Dermis microvascular lymphatic vessel endothelial cell (primary cell): ENCODE measurements at places on chromosomes 2 and 18. TPM values are rescaled to one million over a fixed set of nuclear protein-coding genes. Genes with fewer than 3 reads are reported as not detected.
A peak's percentile ranks its signal among the peaks of the same experiment; 100 is the strongest.

Gene DNAJC5G
- total RNA-seq = 0.39 and 1.0 TPM in 2 replicates

DNA sequence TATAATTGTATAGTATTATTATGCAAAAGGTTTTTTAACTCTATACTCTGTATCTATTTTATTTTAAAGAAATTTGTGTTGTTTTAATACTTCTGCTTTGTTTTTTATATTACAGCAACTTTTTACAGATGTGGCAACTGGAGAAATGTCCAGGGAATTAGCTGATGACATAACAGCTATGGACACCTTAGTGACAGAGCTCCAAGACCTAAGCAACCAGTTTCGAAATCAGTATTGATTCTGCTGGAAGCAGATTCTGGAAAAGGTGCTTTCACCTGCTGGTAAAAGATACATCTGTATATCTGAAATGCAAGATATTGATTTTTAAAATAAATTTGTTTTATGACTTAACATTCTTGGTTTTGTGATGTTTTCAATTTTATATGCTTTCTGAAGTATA, 126.1 kb upstream of the LTBP1 start:
- no peak for DNase-seq

DNA sequence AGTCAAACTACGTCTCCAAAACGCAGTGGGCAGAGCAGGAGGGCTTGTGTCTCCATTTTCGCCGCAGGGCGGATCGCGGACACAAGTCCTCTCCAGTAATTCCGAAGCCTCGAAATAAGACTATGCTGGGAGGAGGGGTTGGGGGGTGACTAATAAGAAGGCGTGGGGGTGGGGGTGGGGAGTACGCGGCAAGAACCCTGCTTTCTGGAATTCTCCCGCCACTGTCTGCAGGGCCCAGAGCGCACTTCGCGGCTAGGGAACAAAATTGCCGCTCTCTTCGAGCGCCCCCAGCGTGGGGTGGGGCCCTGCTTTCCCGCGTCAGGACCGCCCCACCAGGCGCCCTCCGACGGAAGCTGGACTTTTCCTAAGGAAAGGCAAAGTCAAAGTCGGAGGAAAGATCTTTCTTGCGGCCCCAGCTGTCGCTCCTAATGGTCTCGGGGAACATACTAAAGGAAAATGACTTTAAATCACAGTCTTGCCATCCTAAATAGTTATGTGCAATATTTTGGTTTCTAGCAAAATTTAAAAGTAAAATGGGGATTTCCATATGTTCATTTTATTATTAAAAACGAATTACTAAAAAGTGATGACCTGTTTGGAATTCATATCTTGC, 11.9 kb downstream of the NR4A2 start:
- DNase-seq = no peak

DNA sequence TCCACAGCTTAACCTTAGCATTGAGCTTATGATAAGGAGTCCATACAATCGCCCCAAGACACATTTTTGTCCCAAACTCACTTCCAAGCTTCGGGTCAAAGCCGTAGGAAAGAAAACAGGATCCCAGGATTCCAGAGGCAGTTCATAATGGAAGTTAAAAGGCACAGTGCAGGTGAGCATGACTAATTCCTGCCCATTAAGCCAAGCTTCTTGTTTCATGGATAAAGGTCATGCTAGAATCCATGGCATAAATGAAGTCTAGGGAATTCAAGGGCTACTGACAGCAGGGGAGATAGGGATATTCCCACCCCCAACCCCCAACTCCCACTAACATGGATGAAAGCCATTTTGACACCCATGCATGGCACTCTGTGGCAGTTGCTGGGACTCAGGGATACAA, 10.2 kb upstream of the INPP4A start:
- DNase-seq = no peak

- peak; percentile 67 for DNase-seq
These were observed 88.4 kb downstream of the CTIF start for GRCh38 chr18:48627216-48627615.

GRCh38 chr2:150586858-150587257, 99.4 kb upstream of the RND3 start:
- DNase-seq = no peak

Gene CYP27A1
- total RNA-seq = 6.2 and 19.2 TPM in 2 replicates

Gene RTN4
- 92.2 and 132 TPM in 2 replicates for total RNA-seq

Gene KIAA1328
- 3.0 and 3.3 TPM in 2 replicates for total RNA-seq

Gene CCBE1
- under 0.01 and 0.13 TPM in 2 replicates for total RNA-seq

DNA sequence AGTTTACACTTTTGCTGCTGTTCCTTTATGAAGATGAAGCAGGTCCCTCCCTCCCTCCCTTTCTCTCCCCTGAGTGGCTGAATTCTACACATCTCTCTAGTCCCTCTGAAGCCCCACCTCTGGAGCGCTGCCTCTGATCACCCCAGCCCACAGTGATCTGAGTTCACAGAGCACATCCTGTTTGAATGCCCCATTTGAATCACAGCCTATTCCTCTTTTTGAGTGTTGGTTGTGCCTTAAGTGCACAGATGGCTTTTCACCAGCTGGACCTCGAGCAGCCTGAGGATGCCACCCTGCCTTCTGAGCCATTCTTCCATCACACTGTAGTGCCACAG, 87.1 kb downstream of the ITGB1BP1 start:
- DNase-seq = peak; percentile 39

Gene IL36A
- not detected in 2 replicates for total RNA-seq

Gene NEURL3
- total RNA-seq = 0.13 TPM in 2 replicates

Gene UGT1A7
- total RNA-seq = not detected in 2 replicates

DNA sequence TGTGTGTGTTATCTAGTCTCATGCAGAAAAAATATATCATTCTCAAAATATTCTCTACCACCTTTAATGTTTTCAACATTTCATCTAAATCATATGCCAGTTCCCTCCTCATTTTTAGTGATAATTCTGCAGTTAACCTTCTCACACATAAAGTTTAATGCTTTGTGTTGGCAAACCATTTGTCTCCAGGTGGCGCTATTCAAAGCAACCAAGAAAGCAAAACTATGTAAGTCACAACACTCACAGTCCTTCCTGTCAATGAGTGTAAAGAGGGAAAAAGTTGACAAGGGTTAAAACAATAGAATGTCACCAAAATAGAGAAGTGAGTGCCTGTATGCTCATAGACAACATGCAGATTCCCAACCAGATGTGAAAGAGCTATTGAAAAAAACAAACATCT, 961.6 kb upstream of the LRRTM1 start:
- no peak for DNase-seq

GRCh38 chr2:163155925-163156324, 317.4 kb upstream of the KCNH7 start:
- no peak for DNase-seq

Gene RUFY4
- total RNA-seq = not detected in 2 replicates

Gene HOXD8
- total RNA-seq = 17.2 and 20.9 TPM in 2 replicates

Gene REG1B
- not detected in 2 replicates for total RNA-seq

DNA sequence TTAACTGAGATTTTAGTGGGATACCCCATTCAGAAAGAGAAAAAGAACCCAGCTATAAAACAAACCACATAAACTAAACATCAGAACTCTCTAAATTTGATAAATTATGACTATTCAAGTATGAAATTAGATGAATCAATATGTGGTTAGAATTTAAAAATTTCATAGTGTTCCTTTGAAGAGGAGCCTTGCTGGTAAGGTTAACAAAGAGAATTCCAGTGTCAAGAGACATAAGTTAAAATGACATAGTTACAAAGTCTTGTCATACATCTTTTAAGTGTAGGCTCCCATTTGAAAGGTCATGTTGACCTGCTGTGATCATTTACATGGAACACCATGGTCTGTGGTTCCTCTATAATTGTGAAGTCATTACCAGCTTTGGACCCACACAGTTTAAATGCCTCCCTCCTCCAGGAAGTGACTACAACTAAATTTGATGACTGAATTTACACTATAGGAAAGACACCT, 231.6 kb upstream of the ETAA1 start:
- no peak for DNase-seq

Gene CLEC4F
- 0.13 TPM in 2 replicates for total RNA-seq

Gene POTEI
- 0.25 and 0.26 TPM in 2 replicates for total RNA-seq

- DNase-seq = no peak
These were observed 109.2 kb upstream of the MGAT5 start for GRCh38 chr2:134144651-134145050.

Gene GRB14
- total RNA-seq = 0.38 and 0.64 TPM in 2 replicates

- DNase-seq = no peak
These were observed 506.1 kb upstream of the FAM98A start for GRCh38 chr2:34105006-34105767.

GRCh38 chr2:186590759-186591505, 1.1 kb downstream of the ITGAV start:
- DNase-seq = peak; percentile 34

DNA sequence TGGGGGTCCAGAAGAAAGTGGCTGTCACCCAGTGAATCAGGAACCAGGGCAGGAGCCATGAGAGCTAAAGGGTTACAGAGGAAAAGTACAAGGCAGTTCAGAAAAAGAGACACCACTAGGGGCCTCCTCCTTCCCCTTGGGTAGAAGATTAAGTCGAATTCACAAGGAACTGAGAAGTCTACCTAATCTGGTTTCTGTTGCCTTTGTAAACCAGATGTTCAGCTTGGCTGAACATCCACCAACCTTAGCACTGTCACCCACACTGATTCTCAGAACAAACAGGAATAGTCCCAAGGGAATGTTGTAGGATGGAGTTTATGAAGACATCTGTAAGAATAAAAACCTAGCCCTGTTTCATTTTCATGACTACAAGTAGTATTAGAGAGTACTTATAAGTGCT, 90.4 kb upstream of the NOSTRIN start:
- no peak for DNase-seq

Gene PASK
- total RNA-seq = 5.8 and 13.0 TPM in 2 replicates

Gene CYP1B1
- 0.13 and 1.0 TPM in 2 replicates for total RNA-seq

Gene SCN9A
- total RNA-seq = 0.25 and 0.51 TPM in 2 replicates

DNA sequence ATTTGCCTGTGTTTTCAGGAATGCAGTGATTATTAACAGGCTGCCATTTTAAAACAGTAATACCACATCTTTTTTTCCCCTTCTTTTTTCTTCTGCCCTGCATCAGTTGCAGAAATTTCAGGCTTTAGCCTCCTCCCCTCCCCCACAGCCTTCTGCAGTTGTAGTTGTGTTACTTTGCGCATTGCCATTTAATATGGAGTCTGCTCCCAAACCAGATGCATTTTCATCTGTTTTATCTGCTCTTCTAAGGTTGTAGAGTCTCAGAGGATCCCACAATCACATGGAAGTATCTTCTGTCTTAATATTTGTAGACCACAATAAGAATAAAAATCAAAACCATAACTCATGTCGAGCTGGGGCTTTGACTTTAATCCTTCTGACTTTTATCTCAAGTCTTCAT, 3.8 kb downstream of the ASXL3 start:
- no peak for DNase-seq

Gene EN1
- not detected in 2 replicates for total RNA-seq

Gene UGT1A3
- not detected in 2 replicates for total RNA-seq

Gene R3HDM1
- total RNA-seq = 4.6 and 5.1 TPM in 2 replicates

Gene SEPTIN10
- 86.8 and 107 TPM in 2 replicates for total RNA-seq

GRCh38 chr2:171902840-171903420, 8.9 kb upstream of the SLC25A12 start:
- DNase-seq = no peak

GRCh38 chr18:7545734-7546133, 21.4 kb upstream of the PTPRM start:
- DNase-seq = no peak

Gene INPP5D
- total RNA-seq = 29.4 and 45.0 TPM in 2 replicates

Gene PROKR1
- under 0.01 TPM in 2 replicates for total RNA-seq

DNA sequence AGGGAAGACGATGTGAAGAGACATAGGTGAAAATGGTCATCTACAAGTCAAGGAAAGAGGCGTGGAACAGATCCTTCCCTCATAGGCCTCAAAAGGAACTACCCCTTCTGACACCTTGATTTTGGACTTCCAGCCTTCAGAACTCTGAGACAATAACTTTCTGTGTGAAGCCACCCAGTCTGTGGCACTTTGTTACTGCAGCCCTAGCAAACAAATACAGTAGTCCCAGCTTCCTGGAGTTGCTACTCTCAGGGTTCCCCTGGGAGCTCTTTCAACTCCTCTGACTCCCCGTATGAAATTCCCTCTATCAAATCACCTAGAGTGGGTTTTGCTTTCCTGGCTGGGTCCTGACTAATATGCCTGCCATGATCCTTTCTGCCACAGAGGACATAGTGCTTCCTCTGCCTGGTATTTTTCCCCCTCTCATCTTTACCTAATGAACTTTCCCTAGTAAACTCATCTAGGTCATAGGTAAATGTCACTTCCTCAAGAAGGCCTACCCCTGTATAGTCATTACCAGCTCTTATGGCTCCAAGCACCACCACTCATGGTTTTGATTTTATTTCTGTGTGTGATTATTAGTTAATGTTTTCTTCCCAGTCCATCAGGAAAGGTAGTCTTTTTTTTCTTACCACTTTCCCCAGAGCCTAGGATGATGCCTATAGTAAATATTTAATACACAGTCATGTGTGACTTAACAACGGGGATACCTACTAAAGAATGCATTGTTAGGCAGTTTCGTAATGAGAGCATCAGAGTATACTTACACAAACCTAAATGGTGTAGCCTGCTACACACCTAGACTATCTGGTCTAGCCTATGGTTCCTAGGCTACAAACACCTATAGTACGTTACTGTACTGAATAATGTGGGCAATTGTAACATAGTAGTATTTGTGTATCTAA, 111.5 kb upstream of the LGALSL start:
- no peak for DNase-seq

DNA sequence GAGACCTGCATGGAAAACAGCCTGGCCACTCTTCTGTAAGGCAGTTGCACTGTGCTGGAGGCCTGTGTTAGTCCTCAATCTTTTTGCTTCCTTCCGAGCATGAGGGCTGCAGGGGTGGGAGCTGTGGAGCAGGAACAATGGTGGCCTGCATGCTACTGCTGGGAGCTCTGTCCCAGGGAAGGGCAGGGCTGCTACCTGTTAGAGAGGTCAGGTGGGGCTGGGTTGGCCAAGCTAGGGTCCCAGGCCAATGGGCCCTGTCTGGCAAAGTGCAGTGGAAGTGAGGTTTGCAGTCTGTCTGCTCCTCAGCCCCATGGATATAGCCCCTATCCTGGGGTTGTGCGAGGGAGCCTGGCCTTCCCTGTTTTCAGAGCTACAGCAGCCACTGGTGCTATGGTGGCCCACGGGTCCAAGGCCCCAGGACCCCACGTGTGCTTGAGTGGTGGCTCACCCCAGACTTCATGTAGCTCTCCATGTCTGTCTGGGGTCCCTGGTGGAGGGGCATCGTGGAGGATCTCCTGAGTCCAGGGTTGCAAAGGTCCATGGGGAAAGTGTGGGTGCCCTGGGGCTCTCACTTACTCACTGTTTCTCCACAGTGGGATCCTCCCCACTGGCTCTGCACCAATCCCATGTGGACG, 1212.6 kb upstream of the NXPH2 start:
- DNase-seq = no peak

- DNase-seq = no peak
These were observed 60.5 kb upstream of the TFPI start for GRCh38 chr2:187614756-187615155.
